Gastroesophageal sphincter (tissue), 4 donors: ENCODE measurements at places on chromosomes 5 and 9. TPM values are rescaled to one million over a fixed set of nuclear protein-coding genes. Genes with fewer than 3 reads are reported as not detected.

- H3K4me3 ChIP-seq, result no peak overlapping the region
- H3K36me3 ChIP-seq, result no peaks in the 10 kb centered on the region
- H3K27me3 ChIP-seq, result no peaks in the 10 kb centered on the region
Observed at GRCh38 chr5:39411061-39411460, 13.7 kb downstream of the DAB2 start.

- no peak for ATAC-seq
- peak overlapping the region; percentile 79 for H3K27ac ChIP-seq
- peaks cover 34% of the 10 kb centered on the region for H3K4me1 ChIP-seq
- H3K4me3 ChIP-seq, result no peak overlapping the region
Observed at GRCh38 chr5:14218897-14219573, 75.9 kb downstream of the TRIO start.

- H3K27ac ChIP-seq, result peak overlapping the region; percentile 94
- peaks cover 25% of the 10 kb centered on the region for H3K27me3 ChIP-seq
- H3K36me3 ChIP-seq, result no peaks in the 10 kb centered on the region
- H3K4me1 ChIP-seq, result peaks cover 84% of the 10 kb centered on the region
Observed at GRCh38 chr9:91948101-91948596, 1.9 kb downstream of the ROR2 start.

GRCh38 chr9:21803649-21804048 lies 1.2 kb downstream of the MTAP start:
- H3K4me1 ChIP-seq, result peaks cover 54% of the 10 kb centered on the region
- peaks cover 2% of the 10 kb centered on the region for H3K36me3 ChIP-seq
- ATAC-seq, result no peak
- H3K4me3 ChIP-seq, result peak overlapping the region; percentile 78
- H3K27me3 ChIP-seq, result no peaks in the 10 kb centered on the region

GRCh38 chr5:154267516-154267915 lies 77.0 kb downstream of the GALNT10 start:
- no peaks in the 10 kb centered on the region for H3K36me3 ChIP-seq
- no peaks in the 10 kb centered on the region for H3K27me3 ChIP-seq
- no peak overlapping the region for H3K4me3 ChIP-seq
- no peak for ATAC-seq

DNA sequence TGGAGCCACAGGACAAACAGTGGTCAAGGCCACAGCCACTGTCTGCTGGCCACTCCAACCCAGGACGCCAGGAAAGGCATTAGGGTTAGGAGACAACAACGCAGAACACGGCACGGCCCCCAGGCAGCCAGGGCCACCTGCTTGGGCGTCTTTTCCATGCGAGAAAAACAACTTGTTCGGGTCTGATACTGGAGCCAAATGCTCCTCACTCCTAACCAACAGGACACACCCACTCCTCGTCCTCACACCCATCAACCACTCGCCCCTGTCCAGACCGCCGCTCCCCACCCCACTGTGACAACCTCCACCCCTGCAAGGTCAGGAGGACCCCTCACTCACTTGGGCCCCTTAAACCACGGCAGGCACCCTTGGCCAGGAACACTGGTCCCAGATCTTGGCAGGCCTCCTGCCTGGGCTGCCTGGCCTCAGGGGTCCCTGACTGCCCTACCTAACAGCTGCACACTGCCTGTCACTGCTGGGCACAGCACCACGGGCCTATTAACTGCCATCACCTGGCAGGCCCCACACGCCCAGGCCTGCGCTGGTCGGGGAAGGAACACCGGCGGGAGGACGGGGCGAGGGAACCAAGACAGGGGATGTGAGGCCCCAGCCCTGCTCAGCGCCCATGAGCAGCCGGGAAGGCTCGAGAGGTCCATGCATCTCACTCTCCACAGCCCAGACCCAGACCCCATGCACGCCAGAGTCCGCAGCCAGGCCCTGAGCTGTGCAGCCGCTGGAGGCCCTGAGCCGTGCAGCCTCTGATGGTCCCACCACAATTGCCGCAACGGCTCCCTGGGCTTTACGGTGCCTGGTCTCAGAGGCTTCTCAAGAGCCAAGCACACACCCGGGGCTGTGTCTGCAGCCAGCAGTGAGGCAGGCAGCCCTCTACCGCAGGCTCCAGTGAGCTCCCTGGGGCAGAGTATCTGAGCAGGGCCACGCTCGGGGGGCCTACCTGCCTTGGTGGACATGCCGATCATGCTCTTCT lies 13.8 kb downstream of the CLPTM1L start:
- peaks cover 86% of the 10 kb centered on the region for H3K36me3 ChIP-seq
- H3K4me1 ChIP-seq, result no peaks in the 10 kb centered on the region
- no peak overlapping the region for H3K27ac ChIP-seq

- no peaks in the 10 kb centered on the region for H3K27me3 ChIP-seq
- ATAC-seq, result peak; percentile 39
Observed at GRCh38 chr9:32384002-32384363, 460 bp upstream of the ACO1 start.

DNA sequence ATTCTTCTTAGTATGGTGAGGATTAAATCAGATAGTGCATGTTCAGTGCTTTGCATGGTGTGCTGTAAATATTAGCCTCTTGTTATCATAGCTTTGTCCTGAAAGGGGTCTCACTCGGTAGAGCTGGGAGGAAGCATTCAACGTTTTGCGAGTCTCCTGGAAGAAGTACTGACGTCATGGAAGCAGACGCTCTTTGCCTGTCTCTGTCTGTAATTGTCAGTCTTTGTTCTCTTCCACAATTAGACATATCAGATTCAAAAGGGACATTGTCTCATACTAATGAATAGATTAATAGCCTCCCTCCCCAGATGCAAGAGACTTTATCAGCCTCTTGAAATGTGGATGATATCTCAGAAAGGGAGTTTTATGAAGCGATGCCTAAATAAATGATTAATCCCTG lies 91.8 kb upstream of the CXCL14 start:
- no peaks in the 10 kb centered on the region for H3K36me3 ChIP-seq
- ATAC-seq, result no peak
- no peaks in the 10 kb centered on the region for H3K27me3 ChIP-seq
- no peak overlapping the region for H3K4me3 ChIP-seq
- no peak overlapping the region for H3K27ac ChIP-seq

DNA sequence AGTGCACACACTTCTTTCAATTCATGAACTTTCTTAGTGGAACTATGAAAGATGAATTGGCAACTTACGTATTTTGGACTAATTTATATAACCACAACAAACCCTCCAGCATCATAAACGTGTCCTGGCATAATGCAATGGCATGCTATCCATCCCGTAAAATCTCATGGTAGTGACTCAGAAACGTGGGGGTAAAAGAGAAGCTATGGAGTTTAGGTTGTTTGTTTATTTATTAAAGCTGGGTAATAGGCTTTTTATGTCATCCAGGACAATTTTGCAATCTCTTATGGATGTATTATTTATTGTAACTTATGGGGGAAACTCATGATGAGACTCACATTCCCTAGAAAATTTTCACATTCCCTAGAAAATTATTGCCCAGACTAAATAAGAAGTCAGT lies 106.3 kb downstream of the GDA start:
- H3K4me1 ChIP-seq, result no peaks in the 10 kb centered on the region
- no peak overlapping the region for H3K4me3 ChIP-seq
- peaks cover 15% of the 10 kb centered on the region for H3K27me3 ChIP-seq
- H3K36me3 ChIP-seq, result no peaks in the 10 kb centered on the region
- ATAC-seq, result no peak

DNA sequence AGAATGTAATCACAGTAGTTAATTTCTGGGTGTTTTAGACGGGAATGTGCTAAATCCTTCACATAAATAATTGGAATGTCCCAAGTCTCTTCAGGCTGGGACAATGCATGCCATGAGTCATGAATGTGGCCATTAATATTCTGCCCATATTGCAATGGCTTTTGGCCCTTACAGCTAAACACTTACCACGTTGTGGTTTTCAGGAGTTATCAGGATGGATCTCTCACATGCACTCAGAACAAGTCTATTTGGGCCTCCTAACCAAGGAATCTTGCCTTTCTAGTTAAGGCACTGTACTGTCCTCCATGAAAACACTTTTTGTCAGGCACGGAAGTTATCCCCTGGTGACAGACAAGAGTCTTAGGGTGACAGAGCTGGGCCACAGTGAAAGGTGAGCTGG lies 32.7 kb downstream of the PKD2L2 start:
- no peak overlapping the region for H3K4me3 ChIP-seq
- no peak for ATAC-seq
- H3K36me3 ChIP-seq, result peaks cover 4% of the 10 kb centered on the region
- no peaks in the 10 kb centered on the region for H3K4me1 ChIP-seq
- no peaks in the 10 kb centered on the region for H3K27me3 ChIP-seq

DNA sequence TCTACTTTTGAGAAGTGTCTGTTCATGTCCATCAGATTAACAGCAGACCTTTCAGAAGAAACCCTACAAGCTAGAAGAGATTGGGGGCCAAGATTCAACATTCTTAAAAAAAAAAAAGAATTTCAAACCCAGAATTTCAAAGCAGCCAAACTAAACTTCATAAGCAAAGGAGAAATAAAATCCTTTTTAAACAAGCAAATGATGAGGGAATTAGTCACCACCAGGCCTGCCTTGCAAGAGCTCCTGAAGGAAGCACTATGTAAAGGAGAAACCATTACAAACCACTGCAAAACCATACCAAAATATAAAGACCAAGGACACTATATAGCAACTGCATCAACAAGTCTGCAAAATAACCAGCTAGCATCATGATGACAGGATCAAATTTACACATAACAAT lies 124.6 kb upstream of the PDE4D start:
- no peak for ATAC-seq
- no peaks in the 10 kb centered on the region for H3K36me3 ChIP-seq
- no peaks in the 10 kb centered on the region for H3K4me1 ChIP-seq
- H3K4me3 ChIP-seq, result no peak overlapping the region

BTNL3 gene
- not detected for total RNA-seq

PFN3 gene
- not detected for total RNA-seq

TLX3 gene
- not detected for total RNA-seq

WDR38 gene
- not detected for total RNA-seq

ARL14EPL gene
- total RNA-seq, result 0.15 TPM
